CD8-positive, alpha-beta memory T cell (primary cell): ENCODE measurements at places on chromosomes 2 and 18.

DNA sequence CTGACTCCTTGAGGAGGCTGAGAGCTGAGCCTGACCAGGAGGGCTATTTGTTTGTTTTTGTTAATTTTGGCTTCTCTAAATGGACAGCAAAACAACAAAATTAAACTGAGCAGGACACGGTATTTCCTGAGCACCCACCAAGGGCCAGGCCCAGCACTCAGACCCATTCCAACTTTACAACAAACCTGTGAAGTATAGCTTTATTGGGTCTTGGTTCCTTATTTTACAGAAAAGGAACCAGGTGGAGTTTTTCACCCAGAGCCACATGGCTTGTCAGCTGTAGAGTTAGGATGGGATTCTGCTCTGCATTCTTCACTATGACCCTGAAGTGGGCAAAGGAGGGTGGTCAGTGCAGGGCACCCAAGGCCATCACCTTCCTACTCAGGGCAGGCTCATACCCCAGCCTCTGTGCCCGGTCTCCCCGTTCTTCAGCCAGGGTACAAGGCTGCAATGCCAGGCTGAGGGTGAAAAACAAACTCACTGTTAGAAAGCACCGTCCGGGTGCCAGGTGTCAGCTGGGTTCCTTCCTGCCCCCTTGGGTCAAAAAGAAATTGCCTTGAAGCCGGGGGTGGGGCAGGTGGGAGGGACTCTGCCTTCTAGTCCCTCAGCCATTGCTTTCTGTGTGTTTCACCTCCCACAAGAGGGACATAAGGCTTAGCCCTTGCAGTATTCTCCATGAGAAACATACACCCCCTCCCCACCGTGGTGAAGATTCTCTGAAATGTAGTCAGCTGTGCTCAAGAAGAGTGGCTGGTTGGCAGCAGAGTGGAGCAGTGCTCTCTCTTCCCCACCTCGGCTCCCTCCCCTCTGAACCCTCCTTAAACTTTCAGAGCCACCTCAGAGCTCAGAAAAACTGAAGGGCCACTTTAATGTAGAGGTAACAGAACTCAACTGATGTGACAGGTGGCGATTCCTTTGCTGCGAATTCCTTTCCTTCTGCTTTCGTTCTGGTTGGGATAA, 2.2 kb downstream of the PSD4 start:
- DNase-seq, result no peak

GRCh38 chr2:226837787-226838603, 2.1 kb downstream of the RHBDD1 start:
- DNase-seq, result no peak

GRCh38 chr2:58052978-58053377, 6.4 kb downstream of the VRK2 start:
- no peak for DNase-seq

DNA sequence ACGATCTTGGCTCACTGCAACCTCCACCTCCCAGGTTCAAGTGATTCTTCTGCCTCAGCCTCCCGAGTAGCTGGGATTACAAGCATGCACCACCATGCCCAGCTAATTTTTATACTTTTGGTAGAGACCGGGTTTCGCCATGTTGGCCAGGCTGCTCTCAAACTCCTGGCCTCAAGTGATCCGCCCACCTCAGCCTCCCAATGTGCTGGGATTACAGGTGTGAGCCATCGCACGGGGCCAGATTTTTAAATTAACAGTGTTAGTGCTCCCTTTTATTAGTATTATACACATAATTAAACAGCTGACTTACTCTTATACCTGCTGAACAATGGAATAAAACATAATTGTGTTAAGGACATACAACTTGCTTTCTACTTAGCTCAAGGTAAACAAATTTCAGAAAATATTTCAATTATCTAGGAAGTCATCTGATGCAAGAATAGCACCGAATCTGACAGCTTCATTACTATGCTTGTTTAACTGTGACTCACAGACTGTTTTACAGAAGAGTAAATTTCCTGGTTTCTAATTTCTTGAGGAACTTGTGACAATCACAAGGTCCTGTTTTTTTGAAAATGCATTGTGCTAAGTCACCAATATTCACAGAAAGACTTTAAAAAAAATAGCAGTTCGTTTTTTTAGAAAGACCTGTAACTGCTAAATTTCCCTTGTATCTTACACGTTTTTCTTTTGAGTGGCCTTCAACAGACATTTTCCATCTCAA, 51.2 kb downstream of the SPIRE1 start:
- no peak for DNase-seq

GRCh38 chr2:114170070-114170469, 272.4 kb upstream of the DPP10 start:
- no peak for DNase-seq
